Stimulated activated CD8-positive, alpha-beta memory T cell treated with anti-CD3 and anti-CD28 coated beads, Interleukin-7, amount 100 ng/mL, for 4 hours (primary cell): ENCODE measurements at places on chromosomes 12 and 14.

GRCh38 chr14:35304812-35305462 lies 12.8 kb downstream of the PSMA6 start:
- DNase-seq = no peak

- DNase-seq = no peak
Measured at GRCh38 chr14:25501749-25502148, 451.8 kb upstream of the STXBP6 start.

DNA sequence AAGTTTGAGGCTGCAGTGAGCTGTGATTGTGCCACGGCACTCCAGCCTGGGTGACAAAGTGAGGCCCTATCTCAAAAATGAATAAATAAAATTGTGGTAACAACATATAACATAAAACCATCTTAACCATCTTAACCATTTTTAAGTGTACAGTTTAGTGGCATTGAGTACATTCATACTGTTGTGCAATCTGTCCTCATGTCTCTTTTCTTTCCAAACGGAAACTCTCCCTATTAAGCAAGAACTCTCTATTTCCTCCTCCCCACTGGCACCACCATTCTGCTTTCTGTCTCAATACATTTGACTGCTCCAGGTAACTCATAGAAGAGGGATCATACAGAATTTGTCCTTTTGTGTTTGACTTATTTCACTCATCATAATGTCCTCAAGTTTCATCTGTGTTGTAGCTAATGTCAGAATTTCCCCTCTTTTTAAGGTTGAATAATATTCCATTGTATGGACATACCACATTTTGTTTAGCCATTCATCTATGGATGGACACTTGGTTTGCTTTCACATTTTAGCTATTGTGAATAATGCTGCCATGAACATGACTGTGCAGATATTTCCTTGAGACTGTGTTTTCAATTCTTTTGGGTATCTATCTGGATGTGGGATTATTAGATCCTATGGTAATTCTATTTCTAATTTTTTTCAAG lies 4.4 kb upstream of the MARK3 start:
- no peak for DNase-seq

- DNase-seq = no peak
Measured at GRCh38 chr12:131912518-131913274, 16.4 kb upstream of the PUS1 start.

DNA sequence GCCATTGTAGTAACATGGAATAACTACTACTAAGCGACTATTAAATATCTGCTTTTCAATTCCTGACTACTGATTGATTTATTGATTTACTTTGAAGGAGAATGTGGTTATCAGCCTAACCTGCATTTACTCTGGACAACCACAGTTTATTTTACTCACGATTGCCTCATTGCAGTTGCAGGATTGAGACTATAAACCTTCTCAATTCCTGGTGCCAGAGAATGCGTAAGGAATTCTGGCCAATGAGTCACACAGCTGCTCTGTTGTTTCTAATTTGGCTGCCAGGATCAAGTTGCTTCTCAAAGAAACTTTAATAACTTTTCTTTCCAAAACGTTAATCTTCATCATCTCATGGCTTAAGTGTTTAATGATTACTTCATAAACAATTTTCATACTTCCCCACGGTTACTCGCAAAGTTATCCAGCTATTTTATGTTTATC lies 13.1 kb upstream of the TMTC1 start:
- DNase-seq = no peak

DNA sequence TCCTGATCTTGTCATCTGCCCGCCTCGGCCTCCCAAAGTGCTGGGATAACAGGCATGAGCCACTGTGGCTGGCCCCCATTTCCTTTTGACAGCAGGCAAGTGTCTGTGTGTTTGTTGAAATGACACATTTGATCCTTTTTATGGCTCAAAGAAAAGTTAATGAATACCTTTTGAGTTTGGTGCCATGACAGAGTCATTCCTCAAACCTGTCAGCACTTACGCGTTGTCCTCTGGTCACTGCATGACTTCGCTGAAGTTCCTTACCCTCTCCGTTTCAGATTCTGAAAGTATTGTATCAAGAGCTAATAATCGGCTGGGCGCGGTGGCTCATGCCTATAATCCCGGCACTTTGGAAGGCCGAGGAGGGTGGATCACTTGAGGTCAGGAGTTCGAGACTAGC lies 32.4 kb downstream of the NEMF start:
- DNase-seq = no peak

GRCh38 chr14:75986439-75986765 lies 839 bp downstream of the IFT43 start:
- DNase-seq = no peak

GRCh38 chr12:117570608-117571007 lies 209.2 kb upstream of the NOS1 start:
- no peak for DNase-seq

- DNase-seq = no peak
Measured at GRCh38 chr12:116273813-116274550, 3.5 kb downstream of the MED13L start.

- peak; percentile 1 for DNase-seq
Measured at GRCh38 chr14:53190938-53191337, 37.8 kb upstream of the DDHD1 start.

DNA sequence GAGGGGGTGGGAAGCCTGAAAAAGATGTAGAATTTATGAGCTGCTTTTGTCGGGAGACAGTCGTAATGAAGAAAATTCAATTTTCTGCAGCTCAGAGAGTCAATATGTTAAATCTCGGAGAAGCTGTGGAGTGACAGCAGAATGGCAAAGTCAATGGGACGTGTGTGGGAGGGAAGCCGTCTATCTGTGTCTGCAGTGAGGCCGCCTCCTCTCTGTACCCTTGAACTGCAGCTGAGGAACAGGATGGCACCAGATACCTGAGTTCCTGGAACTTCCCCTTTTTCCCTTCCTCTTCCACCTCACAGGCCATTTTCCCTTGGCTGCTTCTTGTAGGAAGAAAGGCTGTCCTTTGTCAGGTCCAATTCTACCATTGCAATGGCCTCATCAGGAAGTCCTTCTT lies 9.3 kb upstream of the CALCOCO1 start:
- no peak for DNase-seq

DNA sequence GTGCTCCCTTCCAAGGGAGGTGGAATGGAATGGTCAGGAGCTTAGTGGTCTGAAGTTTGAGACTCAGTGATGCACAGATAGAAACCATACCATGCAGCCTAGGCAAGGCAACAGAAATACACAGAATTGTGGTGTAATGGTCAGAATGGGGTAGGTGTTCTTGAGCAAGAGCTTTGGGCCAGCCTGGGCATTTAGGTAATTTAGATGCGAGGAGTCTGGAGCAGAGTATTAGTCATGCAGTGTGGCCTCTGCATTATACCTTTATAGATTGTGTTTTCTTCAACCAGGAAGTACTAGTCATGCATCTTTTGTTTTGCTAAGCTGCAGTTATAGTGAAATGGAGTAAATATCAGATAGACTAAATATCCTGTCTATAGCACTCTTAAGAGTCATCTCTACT lies 118.3 kb downstream of the DAAM1 start:
- DNase-seq = no peak
